ENCODE measurements at places on chromosomes 11 and 22.
A peak's percentile ranks its signal among the peaks of the same experiment; 100 is the strongest.

GRCh38 chr11:71222318-71223080 is 29.9 kb downstream of the SHANK2 start:
- H3K4me3 ChIP-seq = no peak overlapping the region
- peaks cover 34% of the 10 kb centered on the region for H3K27me3 ChIP-seq
- ATAC-seq = no peak
- H3K27ac ChIP-seq = no peak overlapping the region
- H3K36me3 ChIP-seq = peaks cover 11% of the 10 kb centered on the region

GRCh38 chr11:79333355-79333754 is 107.5 kb downstream of the TENM4 start:
- H3K4me3 ChIP-seq = no peak overlapping the region
- H3K36me3 ChIP-seq = no peaks in the 10 kb centered on the region
- no peak overlapping the region for H3K27ac ChIP-seq
- no peak for ATAC-seq
- H3K27me3 ChIP-seq = peaks cover 28% of the 10 kb centered on the region
- no peaks in the 10 kb centered on the region for H3K4me1 ChIP-seq

- H3K27ac ChIP-seq = no peak overlapping the region
- H3K4me1 ChIP-seq = peaks cover 27% of the 10 kb centered on the region
Measured at GRCh38 chr22:24134090-24134846, 47.0 kb upstream of the SUSD2 start.

- peaks cover 6% of the 10 kb centered on the region for H3K36me3 ChIP-seq
- peak overlapping the region; percentile 98 for H3K4me3 ChIP-seq
- ATAC-seq = peak; percentile 79
Measured at GRCh38 chr11:2991452-2992233, 486 bp downstream of the NAP1L4 start.

- ATAC-seq = no peak
- H3K4me1 ChIP-seq = peaks cover 8% of the 10 kb centered on the region
- peaks cover 6% of the 10 kb centered on the region for H3K36me3 ChIP-seq
Measured at GRCh38 chr11:61121192-61121831, 19.0 kb downstream of the CD5 start.

DNA sequence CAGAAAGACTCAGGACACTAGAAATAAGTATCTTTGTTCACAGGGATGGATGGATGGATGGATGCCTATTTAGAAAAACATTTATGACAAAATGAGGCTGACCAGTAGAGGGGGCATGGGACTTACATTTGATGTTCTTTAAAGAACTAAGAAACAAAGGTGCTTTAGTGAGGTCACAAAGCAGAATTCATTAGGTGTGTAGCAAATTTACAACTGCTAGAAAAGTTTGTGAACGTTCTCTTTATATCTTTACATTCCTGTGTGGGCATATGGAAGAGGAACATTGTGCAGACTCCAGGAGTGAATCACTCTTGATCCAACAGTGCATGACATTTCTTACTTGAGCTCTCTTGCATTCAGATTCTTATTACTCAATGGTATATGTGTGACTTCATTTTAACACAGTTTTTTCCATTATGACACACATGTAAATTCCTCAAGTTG is 15.8 kb upstream of the SIK2 start:
- no peaks in the 10 kb centered on the region for H3K4me1 ChIP-seq
- H3K27me3 ChIP-seq = no peaks in the 10 kb centered on the region
- no peak overlapping the region for H3K27ac ChIP-seq
- no peaks in the 10 kb centered on the region for H3K36me3 ChIP-seq
- H3K4me3 ChIP-seq = no peak overlapping the region

GRCh38 chr22:30080805-30081204 is 541 bp downstream of the HORMAD2 start:
- H3K27ac ChIP-seq = no peak overlapping the region
- ATAC-seq = no peak
- H3K4me1 ChIP-seq = peaks cover 22% of the 10 kb centered on the region
- no peaks in the 10 kb centered on the region for H3K36me3 ChIP-seq
- peaks cover 37% of the 10 kb centered on the region for H3K27me3 ChIP-seq

DNA sequence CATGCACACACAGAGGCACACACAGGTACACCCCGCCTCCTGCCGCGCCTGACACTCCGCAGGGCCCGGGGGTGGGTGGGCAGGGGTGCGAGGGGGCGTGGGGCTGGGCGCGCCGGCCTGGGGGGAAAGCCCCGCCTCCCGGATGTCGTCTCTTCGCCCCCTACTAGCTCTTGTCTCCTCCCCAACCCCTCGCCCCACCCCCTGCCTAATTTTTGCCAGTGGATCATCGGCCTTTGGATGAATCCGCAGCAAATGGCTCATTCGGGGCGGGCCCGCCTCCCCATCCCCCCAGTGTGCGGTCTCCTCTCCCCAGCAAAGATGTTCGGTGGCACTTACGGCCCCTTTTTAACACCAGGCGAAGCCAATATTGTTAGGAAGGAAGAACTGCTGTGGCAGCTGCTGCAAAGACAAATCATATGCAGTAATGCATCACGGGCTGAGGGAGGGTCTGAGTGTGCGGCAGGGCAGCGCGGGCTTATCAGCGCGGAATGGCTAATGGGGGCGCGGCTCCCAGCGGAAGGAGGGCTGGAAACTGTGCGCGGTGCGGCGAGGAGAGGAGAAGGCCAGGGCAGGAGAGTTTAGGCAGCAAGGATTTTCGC is 13.4 kb upstream of the NECTIN1 start:
- H3K27me3 ChIP-seq = peaks cover 83% of the 10 kb centered on the region
- H3K36me3 ChIP-seq = no peaks in the 10 kb centered on the region
- H3K4me3 ChIP-seq = peak overlapping the region; percentile 11
- no peak overlapping the region for H3K27ac ChIP-seq
- ATAC-seq = no peak

- no peaks in the 10 kb centered on the region for H3K36me3 ChIP-seq
- H3K4me1 ChIP-seq = no peaks in the 10 kb centered on the region
- no peak overlapping the region for H3K4me3 ChIP-seq
- no peaks in the 10 kb centered on the region for H3K27me3 ChIP-seq
- no peak for ATAC-seq
Measured at GRCh38 chr11:26187639-26188038, 144.3 kb upstream of the ANO3 start.

GRCh38 chr22:43346521-43346929 is 3.4 kb upstream of the SCUBE1 start:
- H3K27ac ChIP-seq = no peak overlapping the region
- H3K27me3 ChIP-seq = peaks cover 78% of the 10 kb centered on the region
- H3K4me3 ChIP-seq = no peak overlapping the region
- ATAC-seq = peak; percentile 63
- peaks cover 10% of the 10 kb centered on the region for H3K4me1 ChIP-seq

DNA sequence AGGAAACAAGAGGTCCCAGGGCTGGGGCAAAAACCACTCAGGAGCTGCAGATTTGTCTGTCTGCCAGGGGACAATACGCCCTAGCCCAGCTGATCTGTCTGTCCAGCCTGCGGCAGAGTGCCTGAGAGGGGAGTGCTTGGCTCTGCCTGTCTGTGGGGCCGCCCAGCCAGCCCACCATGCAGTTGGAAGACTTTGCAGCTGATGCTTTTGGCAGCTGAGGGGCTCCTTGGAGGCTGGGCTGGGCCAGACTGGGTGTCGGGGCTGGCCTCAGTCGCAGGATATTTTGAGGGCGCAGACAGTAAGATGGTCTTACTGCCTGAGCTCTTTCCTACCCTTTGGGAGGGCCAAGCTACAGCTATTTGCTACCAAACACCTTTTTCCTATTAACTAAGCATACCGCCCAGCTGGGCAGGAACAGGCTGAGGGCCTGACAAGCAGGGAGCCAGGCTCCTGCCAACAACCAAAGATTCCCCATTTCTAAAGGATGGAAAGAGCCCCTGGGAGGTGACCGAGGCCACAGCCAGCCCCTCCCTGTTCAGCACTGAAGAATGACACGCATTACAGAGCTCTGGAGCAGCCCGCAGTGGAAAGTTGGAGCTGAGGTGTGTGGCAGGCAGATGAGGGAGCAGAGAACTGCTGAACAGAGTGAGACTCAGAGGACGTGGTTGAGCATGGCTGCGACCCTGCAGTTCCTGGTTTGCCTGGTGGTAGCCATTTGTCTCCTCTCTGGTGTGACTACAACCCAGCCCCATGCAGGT is at the start of gene FAM180B:
TSS of gene FAM180B (plus strand) at position 581 of the 758 bp plus-strand sequence. CDS start at position 672, 91 bp downstream.
- no peaks in the 10 kb centered on the region for H3K27me3 ChIP-seq
- no peak for ATAC-seq
- H3K36me3 ChIP-seq = peaks cover 38% of the 10 kb centered on the region
- H3K27ac ChIP-seq = no peak within 1 kb of the TSS

- ATAC-seq = no peak
- no peaks in the 10 kb centered on the region for H3K36me3 ChIP-seq
- H3K27me3 ChIP-seq = no peaks in the 10 kb centered on the region
- no peaks in the 10 kb centered on the region for H3K4me1 ChIP-seq
- H3K27ac ChIP-seq = no peak overlapping the region
- no peak overlapping the region for H3K4me3 ChIP-seq
Measured at GRCh38 chr11:130692220-130692619, 224.1 kb downstream of the SNX19 start.

DNA sequence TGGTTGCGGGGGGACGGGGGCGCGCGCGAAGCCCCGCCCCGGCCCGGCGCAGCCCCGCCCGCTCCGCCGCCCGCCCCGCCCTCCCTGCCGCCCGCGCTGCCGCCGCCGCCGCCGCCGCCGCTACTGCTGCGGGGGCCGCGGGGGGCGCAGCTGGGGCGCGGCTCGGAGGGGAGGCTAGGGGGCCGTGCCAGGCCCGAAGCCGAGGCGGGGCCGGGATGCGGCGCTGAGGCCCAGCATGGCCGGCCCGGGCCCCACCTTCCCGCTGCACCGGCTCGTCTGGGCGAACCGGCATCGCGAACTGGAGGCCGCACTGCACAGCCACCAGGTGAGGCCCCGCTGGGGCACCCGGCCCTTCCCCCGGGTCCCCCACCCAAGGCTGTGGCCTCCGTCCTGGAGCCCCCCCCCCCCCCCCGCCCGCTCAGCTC is at the start of gene ANKRD13D:
TSS of gene ANKRD13D (plus strand) at position 78 of the 425 bp plus-strand sequence. CDS start at position 236, 158 bp downstream.
- ATAC-seq = peak; percentile 74
- H3K36me3 ChIP-seq = peaks cover 42% of the 10 kb centered on the region
- H3K4me1 ChIP-seq = peaks cover 53% of the 10 kb centered on the region
- H3K27ac ChIP-seq = peak within 1 kb of the TSS; percentile 95
- peak within 1 kb of the TSS; percentile 98 for H3K4me3 ChIP-seq

DNA sequence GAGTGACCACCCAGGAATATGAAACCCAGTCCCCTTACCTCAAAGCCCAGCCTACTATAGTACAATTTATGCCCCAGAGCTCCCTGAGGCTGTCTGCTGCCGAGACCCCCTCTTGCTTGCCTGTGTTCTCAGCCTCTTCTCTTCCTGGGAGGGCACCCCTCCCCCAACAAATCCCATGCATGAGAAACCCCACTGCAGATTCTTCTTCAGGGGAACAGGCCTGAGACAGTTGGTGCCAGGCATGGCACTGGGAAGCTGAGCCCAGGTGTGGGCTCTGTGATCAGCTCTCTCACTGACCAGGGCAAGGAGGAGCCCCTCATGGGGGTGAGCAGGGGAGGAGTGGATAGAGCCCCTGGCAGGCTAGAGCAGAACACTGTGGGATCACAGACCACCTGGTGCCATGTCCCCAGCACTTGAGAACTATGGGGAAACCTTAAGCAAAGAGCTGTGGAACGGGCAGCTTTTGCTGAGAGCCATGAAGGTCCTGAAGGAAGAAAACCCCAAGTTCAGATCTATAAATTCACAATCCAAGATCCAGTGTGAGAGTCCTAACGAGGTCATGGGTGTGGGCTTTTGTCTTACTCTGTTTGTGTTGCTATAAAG is 46.5 kb upstream of the TH start:
- no peak overlapping the region for H3K27ac ChIP-seq
- no peak overlapping the region for H3K4me3 ChIP-seq
- no peaks in the 10 kb centered on the region for H3K36me3 ChIP-seq

GRCh38 chr22:23213581-23214334 is 33.4 kb downstream of the BCR start:
- no peak overlapping the region for H3K4me3 ChIP-seq
- no peaks in the 10 kb centered on the region for H3K27me3 ChIP-seq
- peaks cover 56% of the 10 kb centered on the region for H3K4me1 ChIP-seq
- no peaks in the 10 kb centered on the region for H3K36me3 ChIP-seq
- ATAC-seq = no peak

All from stimulated activated memory B cell treated with anti-CD40 and anti-IgM and Interleukin-4, amounts not matched to agents 10 μg/mL and 1 μg/mL and 100 μg/mL, for 72 hours (primary cell).